ENCODE measurements at places on chromosomes 5 and 9.

- no peak for DNase-seq
Observed at GRCh38 chr9:94111446-94111845, 27.2 kb downstream of the PTPDC1 start.

DNA sequence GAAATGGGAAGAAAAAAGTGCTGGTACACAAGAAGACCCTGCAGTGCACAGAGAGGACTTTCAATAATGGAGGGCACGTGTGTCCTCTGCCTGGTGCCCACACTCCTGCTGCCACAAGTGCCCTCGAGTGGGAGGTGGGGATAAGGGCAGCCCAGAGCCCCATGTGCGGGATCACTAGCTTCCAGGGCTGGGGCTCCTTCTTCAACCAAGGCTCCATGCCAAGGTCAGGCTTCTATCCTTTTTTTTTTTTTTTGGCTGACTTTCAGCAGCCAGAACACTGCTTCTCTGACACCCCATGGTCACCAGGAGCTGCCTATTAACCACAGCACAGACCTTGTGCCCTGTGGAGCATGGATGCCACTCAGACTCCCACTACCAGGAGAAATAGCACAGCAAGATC is 7.5 kb downstream of the ACSL6 start:
- DNase-seq: no peak

DNA sequence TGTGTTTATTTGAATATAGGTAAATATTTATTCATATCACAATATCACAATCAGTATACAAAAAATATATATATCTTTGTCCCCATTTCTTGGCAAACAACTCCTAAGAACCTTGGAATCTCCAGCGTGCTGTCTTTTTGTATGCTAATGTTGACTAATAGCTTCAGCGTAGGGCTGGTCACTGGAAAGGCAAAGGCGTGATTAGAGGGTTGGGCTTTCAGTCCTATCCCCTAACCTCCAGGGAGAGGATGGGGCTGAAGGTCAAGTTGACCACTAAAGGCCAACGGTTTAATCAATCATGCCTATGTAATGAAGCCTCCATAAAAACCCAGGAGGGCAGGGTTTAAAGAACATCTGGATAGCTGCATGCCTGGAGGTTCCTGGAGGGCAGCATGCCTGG is 79.6 kb upstream of the BNC2 start:
- DNase-seq: no peak

DNA sequence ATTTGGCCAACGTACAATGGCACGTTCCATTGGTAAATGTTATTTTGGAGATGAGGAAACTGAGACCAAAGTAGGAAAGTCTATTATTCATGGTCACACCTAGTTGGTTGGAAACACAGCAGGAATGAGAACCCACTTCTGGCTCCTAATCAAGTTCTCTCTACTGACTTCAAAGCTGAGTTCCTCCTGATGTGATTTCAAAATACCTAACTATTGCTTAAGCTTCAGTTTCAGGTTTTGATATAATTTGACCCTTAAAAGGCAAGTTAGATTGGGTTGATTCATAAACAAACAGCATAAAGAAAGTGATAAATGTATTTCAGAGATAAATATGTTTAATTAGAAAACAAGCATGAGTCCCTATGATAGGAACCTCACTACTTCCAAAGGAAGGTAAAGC is 312.5 kb downstream of the PARP8 start:
- no peak for DNase-seq

DNA sequence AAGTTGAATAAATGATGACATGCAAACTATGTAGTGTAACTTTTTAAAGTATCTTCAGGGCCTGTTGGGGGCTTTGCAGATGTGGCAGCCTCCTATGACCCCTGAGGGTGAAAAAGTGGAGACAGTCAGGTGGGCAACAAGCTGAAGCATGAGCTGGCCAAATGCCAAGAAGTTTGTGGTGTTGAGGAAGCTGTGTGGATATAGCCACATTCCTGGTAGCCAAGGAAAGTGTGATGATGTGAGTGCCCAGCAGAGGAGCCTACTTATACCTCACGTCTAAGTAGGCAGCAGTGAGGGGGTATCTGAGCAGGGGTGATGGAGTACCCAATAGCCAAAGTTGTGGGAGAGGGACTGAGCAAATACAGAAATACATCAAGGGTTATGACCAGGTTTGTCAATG is 621.2 kb upstream of the CDH6 start:
- DNase-seq: no peak

- DNase-seq: no peak
Observed at GRCh38 chr5:107331312-107331711, 339.4 kb downstream of the EFNA5 start.

- DNase-seq: no peak
Observed at GRCh38 chr5:176959051-176959450, 47.5 kb downstream of the UIMC1 start.

GRCh38 chr5:610011-610743 is 2.0 kb upstream of the CEP72 start:
- no peak for DNase-seq

- no peak for DNase-seq
Observed at GRCh38 chr9:87667164-87667738, 58.7 kb upstream of the CTSL start.

DNA sequence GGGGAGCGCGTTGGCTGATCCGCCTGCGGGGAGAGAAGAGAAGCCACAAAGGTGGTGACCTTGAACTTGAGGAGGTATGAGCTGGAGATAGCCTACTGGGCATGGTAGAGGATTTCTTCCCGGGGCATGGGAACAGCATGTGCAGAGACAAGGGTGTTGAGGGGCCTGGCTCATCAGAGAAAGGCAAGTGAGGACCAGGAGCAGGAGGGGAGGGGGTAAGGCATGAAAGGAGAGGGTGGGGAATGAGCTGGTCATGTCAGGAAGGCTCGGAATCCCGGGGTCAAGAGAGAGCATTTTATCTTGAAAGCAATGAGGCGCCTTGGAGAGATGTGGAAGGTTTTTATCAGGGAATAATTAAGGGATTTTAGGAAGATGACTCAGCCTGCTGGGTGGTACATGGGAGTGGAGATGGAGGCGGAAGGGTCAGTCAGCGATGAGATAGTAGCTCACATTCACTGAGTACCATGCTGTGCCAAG is 121.1 kb downstream of the LHX2 start:
- no peak for DNase-seq

GRCh38 chr9:128593039-128593438 is 40.7 kb downstream of the SPTAN1 start:
- DNase-seq: no peak

GRCh38 chr9:70494221-70494620 is 79.8 kb upstream of the KLF9 start:
- no peak for DNase-seq

GRCh38 chr5:127555826-127556225 is 38.4 kb downstream of the PRRC1 start:
- no peak for DNase-seq

GRCh38 chr5:128135286-128135685 is 51.7 kb downstream of the SLC12A2 start:
- no peak for DNase-seq

- no peak for DNase-seq
Observed at GRCh38 chr5:1329111-1329579, 15.8 kb downstream of the CLPTM1L start.

- DNase-seq: no peak
Observed at GRCh38 chr5:35478856-35479682, 138.6 kb upstream of the SPEF2 start.

DNA sequence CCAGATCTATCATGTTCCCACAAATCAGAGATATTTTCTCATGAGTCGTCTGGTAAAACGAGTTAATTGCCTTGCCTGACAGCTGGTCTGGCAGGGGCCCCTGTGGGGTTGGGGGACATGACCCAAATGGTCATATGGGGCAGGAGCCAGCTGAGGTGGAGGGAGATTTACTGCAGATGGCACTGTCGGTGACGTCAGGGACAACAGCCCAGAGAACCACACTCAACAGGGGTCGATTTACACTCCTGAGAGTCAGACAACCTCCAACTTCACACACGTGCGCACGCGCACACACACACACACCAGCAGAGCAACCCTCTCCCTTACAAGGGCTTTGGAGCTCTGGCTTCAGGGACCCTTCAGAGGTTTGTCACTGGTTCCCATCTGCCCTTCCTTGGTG is 23.4 kb upstream of the GABRP start:
- no peak for DNase-seq

GRCh38 chr5:92641031-92641962 is 939.7 kb downstream of the NR2F1-AS1 start:
- no peak for DNase-seq

DNA sequence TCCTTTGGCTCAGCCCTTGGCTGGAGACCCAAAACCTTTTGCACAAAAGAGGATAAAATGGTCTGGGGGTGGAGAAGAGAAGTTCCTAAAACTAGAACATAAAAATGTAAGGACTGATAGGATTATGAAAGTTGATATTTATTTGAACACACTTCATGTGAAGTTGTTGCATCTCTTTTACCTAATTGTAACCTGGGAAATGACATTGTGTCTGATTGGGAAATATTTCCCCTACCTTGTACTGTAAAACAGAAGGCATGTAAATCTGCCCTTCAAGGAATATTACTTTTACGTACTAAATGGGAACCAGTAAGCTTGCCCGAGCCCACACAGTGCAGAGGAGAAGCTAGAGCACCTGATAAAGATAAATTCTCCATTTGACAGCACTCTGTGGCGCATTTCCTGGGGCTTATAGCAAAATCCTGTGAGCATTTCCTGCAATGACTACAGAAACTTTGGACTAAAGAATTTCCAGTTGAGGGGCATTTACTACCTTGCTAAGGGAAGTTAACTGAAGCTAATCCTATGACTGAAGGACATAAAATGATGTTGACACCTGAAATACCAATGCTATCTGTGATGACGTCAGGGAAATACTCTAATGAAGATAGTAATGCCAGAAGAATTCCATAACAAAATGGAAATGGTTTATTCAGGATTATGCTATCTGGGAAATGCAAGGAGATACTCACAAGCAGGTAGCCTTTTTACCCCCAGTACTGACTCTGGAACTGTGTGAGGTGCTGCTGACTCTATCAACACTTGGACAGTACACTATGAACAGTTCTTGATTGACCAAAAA is 78.3 kb upstream of the LIFR start:
- DNase-seq: no peak

Measured in stimulated activated naive CD8-positive, alpha-beta T cell treated with anti-CD3 and anti-CD28 coated beads, Interleukin-15, Interleukin-2, amounts not matched to agents 100 U/mL and 50 U/mL, for 24 hours (primary cell).